SK-MEL-5 (cell line): ENCODE measurements at places on chromosomes 3 and 15.

DNA sequence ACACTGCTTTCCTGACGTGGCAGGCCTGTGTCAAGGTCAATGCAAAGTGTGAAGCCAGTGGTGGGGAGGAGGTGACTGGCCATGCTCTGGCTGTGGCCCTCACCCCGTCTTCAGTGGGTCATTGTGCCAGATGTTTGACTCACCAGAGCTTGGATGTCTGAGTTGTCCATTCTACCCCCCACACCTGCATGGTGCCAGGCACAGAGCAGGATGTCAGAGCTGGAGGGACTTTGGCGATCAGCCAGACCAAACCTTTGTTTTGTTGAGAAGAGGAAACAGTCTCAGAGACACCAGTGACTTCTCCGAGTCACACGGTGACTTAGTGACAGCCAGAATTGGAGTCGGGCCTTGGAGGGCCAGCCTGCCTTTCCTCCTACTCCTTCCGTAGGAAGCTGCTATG, 49.5 kb downstream of the SMAD6 start:
- no peak for DNase-seq

GRCh38 chr15:41392659-41393058, 9.6 kb downstream of the NDUFAF1 start:
- DNase-seq: no peak

- DNase-seq: no peak
These were observed 520.3 kb downstream of the EDEM1 start for GRCh38 chr3:5707794-5708193.

GRCh38 chr3:126418661-126419131, 24.0 kb downstream of the CFAP100 start:
- no peak for DNase-seq

DNA sequence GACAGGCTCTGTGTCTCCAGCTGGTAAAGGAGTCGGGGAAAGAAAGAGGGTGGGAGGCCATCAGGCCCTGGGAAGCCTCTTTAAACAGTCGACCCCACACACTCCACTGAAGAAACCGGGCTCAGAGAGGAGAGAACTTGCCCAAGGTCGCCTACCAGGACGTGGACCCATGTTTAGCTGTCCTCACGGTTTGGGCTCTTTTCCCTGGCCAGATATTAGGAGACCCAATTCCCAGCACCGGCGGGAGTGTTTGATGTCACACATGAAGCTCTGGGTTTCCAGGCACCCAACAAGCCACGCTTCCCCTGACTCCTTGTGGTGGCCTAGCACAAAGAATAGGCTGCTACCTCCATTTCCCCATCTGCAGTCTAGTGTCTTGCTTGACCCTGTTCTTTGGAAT, 52.2 kb upstream of the GRIP2 start:
- DNase-seq: no peak

DNA sequence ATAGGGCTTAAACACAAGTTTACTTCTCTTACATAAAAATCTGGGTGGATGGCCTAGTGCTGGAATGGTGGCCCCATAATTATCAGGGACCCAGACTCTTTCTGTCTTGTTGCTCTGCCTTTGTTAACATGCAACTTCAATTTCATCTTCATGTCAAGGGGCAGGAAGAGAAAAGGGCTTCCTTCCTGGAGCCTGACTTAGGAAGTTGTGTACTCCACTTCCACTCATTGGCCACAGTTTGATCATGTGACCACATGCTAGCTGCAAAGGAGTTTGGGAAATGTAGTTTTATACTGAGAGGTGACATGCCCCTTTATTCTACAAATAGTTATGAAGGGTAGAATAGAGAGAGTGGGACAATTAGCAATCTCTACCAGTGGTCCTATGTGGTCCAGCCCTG, 39.3 kb downstream of the RHCG start:
- DNase-seq: peak; percentile 79

- DNase-seq: peak; percentile 87
These were observed 43.5 kb upstream of the BDH1 start for GRCh38 chr3:197599089-197599765.

- no peak for DNase-seq
These were observed 91.5 kb downstream of the CD47 start for GRCh38 chr3:107999215-107999775.

DNA sequence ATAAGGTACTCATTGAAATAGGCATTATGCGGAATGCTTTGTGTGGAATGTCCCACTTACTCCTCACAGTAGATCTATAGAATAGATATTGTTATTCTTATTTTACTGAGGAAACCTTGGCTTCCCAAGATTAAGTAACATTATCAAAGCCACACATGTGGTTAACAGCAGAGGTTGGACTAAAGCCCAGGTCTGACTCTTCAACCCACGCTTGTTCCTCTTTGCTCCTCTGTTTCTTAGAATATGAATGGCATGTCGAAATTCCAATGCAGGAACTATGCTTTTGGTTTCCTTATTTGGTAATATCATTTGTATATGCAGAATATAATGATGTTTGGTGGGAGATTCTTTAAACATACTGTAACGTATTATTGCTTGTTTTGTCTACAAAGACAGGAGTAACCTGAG, 818.8 kb upstream of the LMCD1 start:
- no peak for DNase-seq

DNA sequence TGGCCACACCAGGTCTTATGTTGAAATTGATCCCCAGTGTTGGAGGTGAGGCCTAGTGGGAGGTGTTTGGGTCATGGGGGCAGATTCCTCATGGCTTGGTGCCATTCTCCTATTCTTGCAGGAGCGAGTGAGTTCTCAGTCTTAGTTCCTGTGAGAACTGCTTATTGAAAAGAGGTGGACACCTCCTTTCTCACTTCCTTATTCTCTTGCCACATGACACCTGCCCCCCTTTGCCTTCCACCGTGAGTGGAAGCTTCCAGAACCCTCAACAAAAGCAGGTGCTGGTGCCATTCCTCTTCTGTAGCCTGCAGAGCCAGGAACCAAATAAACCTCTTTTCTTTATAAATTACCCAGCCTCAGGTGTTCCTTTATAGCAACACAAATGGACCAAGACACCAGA, 318.1 kb upstream of the MCTP2 start:
- no peak for DNase-seq

DNA sequence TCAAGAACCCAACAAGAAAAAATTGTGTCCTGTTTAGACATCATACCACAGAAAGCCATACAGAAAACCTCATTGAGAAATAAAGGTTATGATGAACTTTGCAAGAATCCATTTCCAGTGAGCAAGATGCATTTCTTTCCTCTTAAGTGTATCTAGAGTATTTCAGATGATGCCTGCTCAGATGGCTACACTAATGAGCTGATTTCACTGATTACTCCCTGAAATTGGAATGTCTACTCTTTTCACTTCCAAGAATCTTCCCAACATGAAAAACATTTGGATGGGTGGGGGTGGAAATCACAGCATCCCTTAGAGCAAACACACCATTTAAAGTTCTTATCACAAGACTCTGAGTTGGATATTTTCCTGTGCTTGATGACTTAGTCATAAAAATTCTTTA, 41.4 kb upstream of the IL12A start:
- no peak for DNase-seq

GRCh38 chr3:22895671-22896070, 307.5 kb upstream of the UBE2E2 start:
- DNase-seq: no peak

DNA sequence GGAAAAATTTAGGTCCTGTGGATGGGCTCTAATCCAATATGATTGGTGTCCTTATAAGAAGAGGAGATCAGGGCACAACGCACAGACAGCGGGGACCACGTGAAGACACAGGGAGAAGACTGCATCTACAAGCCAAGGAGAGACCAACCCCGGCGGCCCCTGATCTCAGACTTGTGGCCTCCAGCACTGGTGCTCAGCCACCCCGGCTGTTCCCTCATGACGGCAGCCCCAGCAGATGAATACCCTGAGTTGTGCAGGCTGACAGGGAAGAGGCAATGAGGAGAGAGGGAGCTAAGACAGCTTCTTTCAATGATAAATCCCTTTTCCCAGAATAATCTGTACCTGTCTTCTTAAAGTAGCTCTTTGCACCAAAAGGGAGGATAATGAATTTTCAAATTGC, 33.3 kb upstream of the CGNL1 start:
- no peak for DNase-seq

GRCh38 chr3:8385848-8386620, 115.6 kb upstream of the LMCD1 start:
- no peak for DNase-seq

- no peak for DNase-seq
These were observed 94.4 kb upstream of the NR2E3 start for GRCh38 chr15:71715914-71716313.

DNA sequence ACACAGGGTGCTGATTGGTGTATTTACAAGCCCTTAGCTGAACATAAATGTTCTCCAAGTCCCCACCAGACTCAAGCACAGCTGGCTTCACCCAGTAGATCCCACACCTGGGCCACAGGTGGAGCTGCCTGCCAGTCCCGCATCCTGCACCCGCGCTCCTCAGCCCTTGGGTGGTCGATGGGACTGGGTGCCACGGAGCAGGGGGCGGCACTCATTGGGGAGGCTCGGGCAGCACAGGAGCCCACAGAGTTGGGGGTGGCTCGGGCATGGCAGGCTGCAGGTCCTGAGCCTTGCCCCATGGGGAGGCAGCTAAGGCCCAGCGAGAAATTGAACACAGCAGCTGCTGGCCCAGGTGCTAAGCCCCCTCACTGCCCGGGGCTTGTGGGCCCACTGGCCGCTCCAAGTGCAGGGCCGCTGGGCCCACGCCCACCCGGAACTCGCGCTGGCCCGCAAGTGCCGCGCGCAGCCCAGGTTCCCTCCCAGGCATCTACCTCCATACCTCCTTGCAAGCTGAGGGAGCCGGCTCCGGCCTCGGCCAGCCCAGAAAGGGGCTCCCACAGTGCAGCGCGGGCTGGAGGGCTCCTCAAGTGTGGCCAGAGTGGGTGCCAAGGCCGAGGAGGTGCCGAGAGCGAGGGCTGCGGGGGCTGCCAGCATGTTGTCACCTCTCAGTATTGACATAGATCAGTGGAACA, 442.7 kb downstream of the OCA2 start:
- no peak for DNase-seq

DNA sequence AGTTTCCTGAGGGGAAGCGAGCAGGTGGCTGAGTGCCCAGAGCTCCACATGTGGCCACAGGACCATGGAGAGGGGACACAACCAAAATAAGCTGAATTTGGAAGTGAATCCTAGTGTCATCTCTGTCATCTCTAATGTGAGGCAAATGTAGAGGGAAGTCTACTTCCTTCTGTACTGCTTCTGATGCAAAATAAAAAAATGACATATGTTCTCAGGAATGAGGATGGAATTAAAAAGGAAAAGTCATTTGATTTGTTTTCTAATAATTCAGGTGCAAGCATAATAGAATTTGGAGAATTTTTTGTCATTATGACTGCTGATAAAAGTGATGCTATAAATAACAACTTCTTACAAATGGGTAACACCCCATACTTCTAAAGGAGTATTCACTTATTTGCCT, 59.5 kb upstream of the POU1F1 start:
- DNase-seq: no peak

DNA sequence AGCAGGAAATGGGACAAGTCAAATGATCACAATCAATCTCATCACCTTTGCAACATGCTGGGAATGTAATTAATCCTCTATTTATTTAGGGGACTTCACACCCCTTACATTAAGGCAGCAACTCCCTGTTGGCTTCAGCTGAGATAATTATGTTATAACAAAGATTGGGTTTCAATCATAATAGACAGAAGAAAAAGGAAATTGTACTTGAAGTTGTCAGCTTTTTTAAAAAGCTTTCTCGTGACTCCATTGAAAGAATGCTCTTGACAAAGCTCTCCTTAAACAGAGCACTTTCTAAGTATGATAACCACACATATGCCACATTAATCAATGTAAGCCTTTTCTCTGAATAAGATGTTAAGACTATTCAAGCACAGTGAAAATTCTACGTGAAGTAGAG, 65.7 kb downstream of the SHQ1 start:
- DNase-seq: peak; percentile 58

- no peak for DNase-seq
These were observed 76.3 kb upstream of the ARHGEF3 start for GRCh38 chr3:56878074-56878473.

- DNase-seq: no peak
These were observed 29.6 kb downstream of the PRKCD start for GRCh38 chr3:53190659-53191058.

DNA sequence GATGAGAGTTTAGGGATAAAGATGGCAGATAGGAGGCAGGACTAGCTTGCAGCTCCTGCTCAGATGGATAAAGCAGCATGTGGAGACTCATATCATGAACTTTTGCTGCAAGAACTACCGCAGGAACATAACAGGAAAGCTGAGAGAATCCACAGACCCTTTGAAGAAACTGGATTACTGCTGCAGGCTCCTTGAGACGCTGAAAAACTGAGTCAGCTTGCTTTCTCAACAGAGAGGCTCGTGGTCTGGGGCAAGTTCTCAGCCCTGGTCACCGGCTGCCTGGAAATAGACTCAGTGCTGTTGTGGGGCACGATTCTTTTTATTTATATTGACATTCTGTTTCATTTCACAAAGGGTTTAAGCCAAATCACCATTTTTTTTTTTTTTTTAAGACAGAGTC, 28.8 kb upstream of the TRIM59 start:
- DNase-seq: no peak

DNA sequence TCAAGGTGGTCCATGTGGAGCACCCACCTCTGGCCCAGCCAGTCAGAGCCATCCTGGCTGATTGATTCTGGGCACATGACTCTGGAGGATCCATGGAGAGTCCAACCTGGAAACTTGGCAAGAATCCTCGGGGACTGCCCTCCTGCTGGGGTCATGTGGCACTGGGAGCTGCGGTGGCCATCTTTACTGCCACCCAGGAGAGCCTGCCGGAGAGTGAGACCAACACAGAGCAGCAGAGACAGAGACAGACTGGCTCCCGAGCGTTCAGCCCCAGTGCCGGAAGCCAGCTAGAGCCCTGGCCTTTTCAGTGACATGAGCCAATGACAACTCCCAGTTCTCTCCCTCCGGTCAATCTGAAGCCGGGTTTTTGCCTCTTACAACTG, 11.5 kb upstream of the GATA2 start:
- no peak for DNase-seq

GRCh38 chr3:127141921-127142730, 50.8 kb upstream of the PRR23E start:
- no peak for DNase-seq

- DNase-seq: no peak
These were observed 6.8 kb downstream of the CACNA1D start for GRCh38 chr3:53501178-53501577.

DNA sequence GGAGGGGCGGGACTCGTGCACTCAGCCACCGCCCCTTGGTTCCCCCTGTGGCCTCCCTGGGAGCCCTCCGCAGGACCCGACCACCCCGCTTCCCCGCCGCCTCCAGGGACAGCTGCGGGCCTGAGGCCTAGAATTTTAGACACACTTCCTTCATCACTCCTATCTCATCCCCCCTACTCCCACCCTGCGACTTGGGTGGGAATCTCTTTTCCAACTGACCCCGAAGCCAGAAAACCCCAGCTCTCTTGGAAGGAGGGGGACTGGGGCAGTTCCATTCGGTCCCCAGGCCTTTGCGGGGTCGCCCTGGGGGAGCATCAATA, 289 bp upstream of the TFDP2 start:
- no peak for DNase-seq

DNA sequence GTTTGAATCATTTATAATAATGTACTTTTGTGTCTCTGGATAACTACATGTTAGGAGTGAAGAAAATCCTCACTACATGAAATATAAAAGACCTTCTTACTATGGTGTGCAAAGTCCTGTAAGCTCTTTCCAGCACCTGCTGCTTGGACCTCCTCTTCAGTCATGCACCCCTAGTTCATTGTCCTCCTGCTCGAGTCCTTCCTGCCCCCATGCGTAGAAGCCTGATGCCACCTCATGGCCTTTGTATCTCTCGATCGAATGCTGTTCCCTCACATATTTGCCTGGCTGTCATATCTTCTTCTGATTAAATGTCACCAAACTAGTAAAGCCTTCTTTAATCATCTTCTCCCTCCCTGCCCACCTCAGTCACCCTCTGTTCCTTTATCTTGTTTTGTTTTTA, 49.9 kb upstream of the SUCLG2 start:
- DNase-seq: no peak
